ENCODE measurements at places on chromosomes 6 and 20. TPM values are rescaled to one million over a fixed set of nuclear protein-coding genes. Genes with fewer than 3 reads are reported as not detected.

DNA sequence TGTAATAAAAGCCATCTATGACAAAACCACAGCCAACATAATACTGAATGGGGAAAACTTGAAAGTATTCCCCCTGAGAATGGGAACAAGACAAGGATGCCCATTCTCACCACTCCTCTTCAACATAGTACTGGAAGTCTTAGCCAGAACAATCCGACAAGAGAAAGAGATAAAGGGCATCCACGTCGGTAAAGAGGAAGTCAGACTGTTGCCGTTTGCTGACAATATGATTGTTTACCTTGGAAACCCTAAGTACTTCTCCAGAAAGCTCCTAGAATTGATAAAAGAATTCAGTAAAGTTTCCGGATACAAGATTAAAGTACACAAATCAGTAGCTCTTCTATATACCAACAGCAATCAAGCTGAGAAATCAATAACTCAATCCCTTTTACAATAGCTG lies 14.0 kb upstream of the RUNX2 start:
- DNase-seq = no peak

DNA sequence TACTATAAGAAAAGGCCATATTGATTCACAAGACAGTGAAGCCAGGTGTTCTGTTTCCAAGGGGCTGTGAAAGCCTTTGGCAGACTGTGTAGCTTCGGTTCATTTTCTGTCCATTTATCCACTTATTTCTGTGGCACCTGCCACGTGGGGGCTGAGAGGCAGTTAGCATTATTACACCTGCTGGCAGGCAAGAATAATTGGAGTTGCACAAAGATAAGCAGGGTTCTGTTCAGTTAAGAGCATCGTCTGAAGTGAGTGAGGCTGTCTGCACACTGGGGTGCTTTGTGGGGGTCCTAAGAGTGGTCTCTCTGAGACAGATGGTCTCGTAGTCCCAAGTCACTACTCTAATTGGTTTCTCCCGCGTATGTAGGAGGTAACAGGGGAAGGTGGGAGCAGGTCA lies 60.6 kb upstream of the CCN6 start:
- no peak for DNase-seq

GRCh38 chr20:38727607-38728190 lies 3.4 kb downstream of the SLC32A1 start:
- DNase-seq = no peak

DNA sequence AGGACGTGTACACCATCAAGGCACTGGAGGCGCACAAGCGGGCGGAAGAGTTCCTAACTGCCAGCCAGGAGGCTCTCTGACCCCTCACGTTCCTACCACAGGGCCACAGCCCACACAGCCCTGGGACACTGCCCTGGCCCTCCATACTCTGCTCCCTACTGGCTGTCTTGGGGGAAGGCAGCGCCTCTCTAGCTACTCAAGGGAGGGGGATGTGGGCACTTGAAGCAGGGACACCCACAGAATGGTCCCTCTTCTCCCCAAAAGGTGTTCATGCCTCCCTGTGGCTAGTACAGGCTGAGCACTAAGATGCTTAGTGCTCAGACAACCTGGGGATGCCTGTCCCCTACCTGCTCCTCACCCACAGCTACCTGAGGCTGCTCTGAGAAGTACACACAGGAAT lies 2.5 kb downstream of the MEA1 start:
- DNase-seq = no peak

GRCh38 chr6:71181565-71181964 lies 107.0 kb upstream of the OGFRL1 start:
- no peak for DNase-seq

GRCh38 chr6:74871757-74872156 lies 334.1 kb downstream of the COL12A1 start:
- DNase-seq = no peak

- peak; percentile 26 for DNase-seq
Observed at GRCh38 chr20:44651684-44652423, at the start of gene ADA. ADA (minus strand) TSS chr20:44651699; CDS start chr20:44651607, 92 bp downstream.

DNA sequence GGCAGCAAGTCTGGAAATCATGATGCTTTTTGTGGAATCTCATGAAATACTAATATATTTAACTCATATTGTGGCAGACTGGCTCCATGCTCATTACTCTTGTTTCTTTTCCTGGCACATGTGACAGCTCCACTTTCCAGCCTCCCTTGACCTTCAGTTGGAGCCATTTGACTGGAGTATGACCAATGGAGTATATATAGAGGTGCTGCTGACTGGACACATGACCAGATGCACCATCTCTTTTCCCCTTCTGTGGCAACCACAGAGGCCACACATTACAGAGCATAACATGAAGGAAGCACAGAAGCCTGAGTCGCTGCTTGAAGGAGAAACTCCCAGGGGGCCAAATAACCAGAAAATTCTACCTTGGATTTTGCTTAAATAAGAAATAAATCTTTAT lies 77.4 kb downstream of the MKKS start:
- no peak for DNase-seq

- no peak for DNase-seq
Observed at GRCh38 chr6:37176268-37177076, 6.5 kb downstream of the PIM1 start.

DNA sequence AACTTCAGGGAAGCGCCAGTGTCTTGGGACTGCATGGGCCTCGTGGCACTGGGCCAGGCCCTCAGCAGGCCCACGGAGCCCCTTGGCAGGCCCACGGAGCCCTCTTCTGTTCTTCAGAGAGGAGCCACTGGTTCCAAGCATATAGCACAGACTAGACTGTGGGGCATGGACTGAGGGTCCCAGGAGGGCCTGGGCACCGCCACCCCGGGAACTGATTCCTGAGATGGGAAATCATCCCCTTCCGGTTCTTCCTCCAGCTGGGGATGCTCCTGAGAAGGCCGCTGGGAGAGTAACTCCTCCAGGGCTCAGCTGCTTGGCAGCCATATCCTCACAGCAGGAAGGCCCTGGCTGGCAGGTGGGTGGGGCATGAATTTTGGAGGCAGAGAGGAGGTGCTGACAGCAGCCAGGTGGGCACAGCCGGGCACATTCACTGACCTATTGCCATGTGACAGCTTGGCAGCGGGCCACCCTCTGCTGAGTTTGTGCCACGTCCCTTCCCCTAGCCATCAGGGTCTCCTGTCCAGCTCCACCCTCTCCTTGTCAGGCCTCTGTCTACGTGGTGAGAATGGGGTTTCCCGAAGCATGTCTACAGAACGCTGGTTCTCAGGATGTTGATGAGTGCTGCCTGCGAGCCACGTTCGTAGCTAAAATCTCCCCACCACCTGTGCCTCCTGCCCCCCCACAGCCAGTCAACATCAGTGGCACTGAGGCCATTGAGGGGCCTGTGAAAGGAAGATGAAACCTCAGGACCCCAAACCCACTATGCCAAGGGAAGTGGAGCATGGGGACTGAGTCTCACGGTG lies 152.1 kb downstream of the TAF4 start:
- no peak for DNase-seq

GRCh38 chr6:125481056-125481455 lies 179.3 kb upstream of the HDDC2 start:
- DNase-seq = no peak

DNA sequence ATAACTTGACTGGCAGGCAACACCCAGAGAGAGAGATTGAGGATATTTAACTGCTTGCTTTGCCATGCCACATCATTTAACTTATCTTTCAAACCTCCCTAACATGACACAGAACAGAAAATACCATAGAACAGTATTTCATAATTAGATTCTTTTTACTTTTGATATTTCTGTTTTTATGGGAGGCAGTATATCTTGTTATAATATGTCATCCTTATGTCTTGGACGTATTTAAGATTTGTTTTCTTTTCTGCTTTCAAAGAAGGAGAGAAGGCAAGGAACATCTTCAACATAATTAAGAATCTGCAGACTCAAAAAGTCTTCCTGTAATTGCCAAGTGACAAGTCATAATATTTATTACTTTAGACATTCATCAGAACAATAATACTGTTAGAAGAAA lies 1283.7 kb downstream of the GRIK2 start:
- DNase-seq = no peak

- no peak for DNase-seq
Observed at GRCh38 chr20:37295001-37295400, 5.5 kb downstream of the MANBAL start.

DNA sequence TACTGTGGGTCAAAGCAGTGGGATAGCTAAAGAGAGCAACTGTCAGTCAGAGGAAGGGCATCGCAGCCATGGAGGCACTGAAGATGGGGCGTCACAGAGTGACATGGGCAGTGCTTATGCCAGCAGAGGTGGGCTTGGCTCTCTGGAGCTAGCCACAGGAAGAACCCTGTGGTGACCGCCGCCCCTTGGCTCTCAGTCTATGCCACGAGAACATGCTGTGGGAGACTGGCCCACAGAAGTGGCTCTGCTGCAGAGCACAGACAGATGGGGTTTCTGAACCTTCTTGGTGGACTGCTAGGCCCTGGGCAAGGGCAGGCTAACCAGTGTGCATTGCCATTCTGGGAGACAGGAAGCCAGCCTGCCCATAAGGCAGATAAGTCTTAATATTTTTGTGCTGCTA lies 290.0 kb upstream of the SUPT3H start:
- no peak for DNase-seq

- no peak for DNase-seq
Observed at GRCh38 chr6:155041741-155042279, 46.7 kb downstream of the TIAM2 start.

- DNase-seq = no peak
Observed at GRCh38 chr6:23952245-23952644, 173.8 kb upstream of the NRSN1 start.

GRCh38 chr20:10171864-10172751 lies 46.5 kb upstream of the SNAP25 start:
- no peak for DNase-seq

DNA sequence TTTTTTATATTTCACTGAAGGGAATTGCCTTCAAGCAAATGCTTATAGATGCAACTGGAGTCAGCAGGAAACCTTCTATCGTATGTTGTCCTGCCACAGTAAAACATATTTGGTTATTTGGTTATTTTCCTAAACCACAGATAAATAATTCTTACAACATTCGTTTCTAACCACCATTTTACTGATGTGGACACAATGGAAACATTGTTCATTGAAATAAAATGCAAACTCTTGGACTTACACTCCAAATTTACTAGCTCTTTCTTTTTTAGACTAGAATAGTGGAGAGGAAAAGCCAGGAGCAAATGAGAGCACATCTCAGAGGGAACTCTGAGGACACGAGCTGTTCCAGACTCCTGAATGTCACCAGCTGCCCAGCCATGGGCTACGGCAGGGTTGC lies 114.8 kb downstream of the RPS12 start:
- DNase-seq = no peak

- DNase-seq = no peak
Observed at GRCh38 chr6:106539936-106540335, 89.4 kb downstream of the RTN4IP1 start.

DNA sequence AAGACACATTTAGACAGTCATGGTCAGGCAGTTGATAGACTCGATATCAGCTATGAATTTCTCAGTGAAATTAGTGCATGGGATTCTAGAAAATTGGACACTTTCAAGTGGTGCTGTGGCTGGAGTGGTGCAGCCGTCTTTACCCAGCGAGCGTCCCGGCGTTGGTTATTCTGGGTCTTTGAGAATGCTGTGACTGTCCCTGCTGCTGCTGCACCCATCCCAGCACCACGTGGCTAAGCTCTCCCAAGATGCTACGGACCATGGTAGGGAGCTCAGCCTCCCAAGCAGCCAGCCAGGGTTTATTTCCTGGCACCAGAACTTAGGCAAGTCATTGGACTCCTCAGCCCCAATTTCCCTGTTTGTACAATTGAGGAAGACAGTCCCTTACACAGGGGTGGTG lies 147.2 kb upstream of the RPS6KA2 start:
- no peak for DNase-seq

- no peak for DNase-seq
Observed at GRCh38 chr20:62203378-62204030, 16.6 kb downstream of the HRH3 start.

- DNase-seq = peak; percentile 12
Observed at GRCh38 chr6:35213824-35214756, at the start of gene SCUBE3. SCUBE3 (plus strand) TSS chr6:35213956; CDS start chr6:35214419, 463 bp downstream.

DNA sequence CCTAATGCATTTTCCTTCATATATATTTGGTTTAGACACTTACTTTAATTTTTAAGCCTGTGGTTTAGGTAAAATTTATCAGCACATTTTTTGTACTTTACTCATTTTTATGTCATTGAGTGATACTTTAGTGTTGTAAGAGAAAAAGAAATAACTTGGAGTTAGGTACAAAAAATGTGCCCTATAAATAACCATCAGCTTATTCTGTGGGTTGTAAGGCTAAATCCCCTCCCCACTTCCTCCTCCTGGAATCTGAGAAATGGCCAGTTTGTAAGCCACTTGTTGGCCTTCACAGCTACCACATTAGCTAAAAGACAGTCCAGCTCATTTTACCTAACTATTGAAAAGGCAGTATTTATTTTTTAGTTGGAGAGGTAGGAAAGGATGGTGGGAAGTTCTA lies 576.3 kb downstream of the PKHD1 start:
- DNase-seq = no peak

DNA sequence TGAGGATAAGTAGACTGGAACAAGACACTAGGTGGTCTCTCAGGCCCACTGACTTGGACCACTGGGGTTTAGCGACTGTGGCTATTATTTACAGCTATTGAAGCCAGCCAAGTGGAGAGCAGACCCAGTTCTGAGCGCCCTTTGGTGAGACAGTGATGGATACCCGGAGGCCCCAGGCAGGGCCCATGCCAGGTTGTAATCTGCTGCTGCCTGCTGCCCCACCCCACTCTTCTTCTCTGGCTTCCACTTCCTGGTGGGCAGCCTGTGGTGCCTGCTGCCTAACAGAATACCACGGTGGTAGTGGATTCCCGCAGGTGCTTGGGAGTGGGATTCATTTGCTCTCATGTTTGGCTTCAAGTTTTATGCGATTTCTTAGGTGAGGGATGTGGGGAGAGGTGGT lies 570 bp downstream of the RAB44 start:
- no peak for DNase-seq

DNA sequence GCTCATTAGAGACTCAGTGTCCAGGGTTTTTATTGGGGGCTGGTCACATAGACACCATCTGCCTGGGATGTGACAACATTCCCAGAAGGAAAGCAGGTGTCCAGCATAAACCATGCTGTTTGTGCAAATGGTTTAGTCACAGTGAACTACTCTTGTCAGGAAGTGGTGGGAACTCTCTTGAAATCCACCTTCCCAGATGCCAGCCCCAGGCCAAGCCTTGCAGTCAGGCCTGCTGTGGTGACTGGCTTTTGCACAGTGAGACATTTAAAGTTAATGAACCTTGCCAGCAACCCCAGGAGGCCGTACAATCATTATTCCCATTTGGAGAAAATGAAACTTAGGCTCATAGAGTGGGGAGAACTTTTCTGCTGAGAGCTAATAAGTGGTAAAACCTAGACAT lies 242.5 kb upstream of the KCNG1 start:
- no peak for DNase-seq

The PNLDC1 gene
- 0.87 TPM for total RNA-seq

The NXT1 gene
- 33.0 TPM for total RNA-seq

The LY6G6C gene
- not detected for total RNA-seq

The FAM209A gene
- 2.0 TPM for total RNA-seq

The CLPSL1 gene
- not detected for total RNA-seq

The SULF2 gene
- 0.43 TPM for total RNA-seq

The TOX2 gene
- 0.22 TPM for total RNA-seq

The ALDH8A1 gene
- total RNA-seq = 4.3 TPM

The ESR1 gene
- 2.8 TPM for total RNA-seq
